ENCODE measurements at places on chromosomes 1 and 21.

DNA sequence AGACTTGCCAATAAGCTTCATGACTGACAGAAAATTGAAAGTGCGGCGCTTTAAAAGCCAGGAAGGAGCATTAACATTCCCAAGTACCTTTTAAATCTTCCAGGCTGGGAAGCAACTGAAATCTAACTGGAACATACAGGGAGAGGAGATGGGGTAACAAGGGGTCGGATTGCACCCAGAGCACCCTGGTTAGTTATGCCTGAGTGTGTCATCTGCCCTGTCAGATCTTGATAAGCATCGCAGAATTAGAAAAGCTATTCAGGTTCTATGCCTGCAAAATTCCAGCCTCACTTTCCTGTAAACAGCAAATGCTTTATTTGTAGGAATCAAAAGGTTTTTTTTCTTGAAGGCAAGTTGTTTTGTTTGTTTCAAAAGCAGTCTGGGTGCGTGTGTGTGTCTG, 58.5 kb downstream of the SERBP1 start:
- DNase-seq, result no peak

DNA sequence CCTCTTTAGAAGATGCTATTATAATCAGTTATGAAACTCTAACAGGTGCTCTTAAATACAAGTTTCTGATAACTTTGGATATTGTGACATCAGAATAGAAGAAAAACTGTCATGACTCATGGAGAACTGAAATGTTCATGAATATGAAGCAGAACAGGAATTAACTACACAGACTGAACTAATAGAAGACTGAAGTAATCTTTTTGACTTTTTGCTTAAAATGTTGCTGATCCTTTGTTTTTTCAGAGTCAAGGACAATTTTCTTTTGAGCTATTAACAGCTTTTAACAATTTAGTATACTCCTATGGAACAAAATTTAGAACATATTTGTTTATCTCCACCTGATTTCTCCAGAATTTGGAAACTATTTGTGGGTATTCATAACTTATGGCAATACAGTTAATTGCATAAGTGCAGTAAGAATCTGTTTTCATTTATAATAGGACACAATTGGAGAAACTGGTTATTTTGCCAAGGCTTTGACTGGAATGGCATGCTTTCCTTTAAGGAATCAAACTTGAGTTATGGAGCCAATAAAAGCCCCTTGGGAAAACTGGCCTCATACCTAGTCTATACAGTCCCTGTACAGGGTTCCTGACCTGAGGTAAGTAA, 18.7 kb upstream of the PLA2G5 start:
- no peak for DNase-seq

DNA sequence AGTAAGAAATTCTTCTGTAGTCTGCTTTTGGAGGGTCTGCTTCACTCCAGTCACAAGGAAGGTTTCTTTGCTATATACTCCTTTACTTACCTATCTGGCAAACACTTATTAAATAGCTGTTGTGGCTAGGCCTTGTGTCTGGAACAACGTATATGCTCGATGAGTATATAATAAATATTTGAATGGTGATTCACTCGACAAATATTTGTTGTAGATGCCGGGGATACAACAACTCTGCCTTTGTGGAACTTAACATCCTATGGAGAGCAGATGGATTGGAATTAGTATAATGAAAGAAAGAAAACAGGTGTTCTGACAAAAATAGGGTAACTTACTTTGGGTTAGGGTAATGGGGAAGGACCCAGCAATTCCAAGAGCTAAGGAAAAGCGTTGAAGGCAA, 31.1 kb downstream of the KPNA6 start:
- no peak for DNase-seq

GRCh38 chr1:71498542-71498941, 417.7 kb upstream of the ZRANB2 start:
- DNase-seq, result no peak

DNA sequence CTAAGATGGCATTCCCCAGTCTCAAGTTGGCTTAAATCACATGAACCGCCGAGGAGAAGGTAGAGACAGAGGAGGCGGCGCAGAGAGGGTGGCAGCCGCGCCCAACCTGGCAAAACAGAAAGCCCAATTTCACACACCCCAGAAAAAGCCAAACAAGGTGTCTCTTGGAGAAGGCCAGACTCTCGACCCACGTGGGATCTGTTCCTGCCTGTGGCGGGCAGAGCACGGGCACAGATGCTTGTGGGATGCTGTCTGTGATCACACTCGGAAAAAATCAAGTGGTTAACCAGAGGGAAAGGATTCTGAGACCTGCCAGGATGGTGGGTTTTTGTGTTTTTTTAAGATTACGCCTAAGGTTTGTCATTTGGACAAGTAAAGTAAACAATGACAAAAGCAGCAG, 80.7 kb downstream of the MRPL37 start:
- no peak for DNase-seq
